ENCODE measurements at places on chromosomes 1 and 21. TPM values are rescaled to one million over a fixed set of nuclear protein-coding genes. Genes with fewer than 3 reads are reported as not detected.

DNA sequence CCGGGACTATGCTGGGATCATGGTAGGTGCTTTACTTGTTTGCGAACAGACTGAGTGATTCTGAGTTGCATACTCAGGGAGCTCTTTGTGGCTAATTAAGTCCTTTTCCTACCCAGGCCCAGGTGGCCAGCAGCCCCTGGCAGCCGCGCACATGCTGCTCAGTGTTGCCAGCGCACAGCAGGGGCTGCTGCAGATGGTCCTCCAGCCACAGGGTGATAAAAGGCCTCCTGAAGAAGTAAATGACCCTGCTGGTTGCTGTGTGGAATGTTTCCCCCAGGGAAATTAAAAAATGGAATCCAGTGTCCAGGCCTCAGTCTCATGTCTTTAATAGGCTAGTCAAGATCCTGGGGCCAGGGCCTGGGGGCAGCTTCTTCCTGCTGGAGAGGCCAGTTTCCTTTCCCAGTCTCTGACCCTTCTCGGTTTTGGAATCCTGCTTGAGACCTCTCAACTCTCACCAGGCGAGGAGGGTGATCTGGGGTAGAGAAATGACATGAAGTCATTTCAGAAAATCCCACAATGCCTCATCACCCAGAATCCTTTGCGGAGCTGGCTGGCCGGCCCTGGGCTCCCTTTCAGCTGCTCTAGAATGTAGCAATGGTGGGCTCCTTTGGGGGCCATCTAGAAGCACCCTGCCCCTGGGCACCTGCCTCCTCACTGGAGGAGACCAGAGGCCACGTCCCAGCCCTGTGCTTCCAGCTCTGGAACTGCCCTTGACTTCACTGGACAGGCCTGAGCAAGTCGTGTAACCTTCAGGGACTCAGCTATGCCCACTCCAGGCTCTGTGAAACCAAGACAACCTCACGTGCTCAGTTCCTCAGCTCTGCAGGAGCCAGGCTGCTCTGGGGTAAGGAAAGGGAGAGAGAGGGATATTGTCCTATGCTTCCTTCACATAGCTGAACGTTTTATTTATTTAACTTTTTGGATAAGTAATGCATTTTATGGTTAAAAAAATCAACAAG lies 131.4 kb downstream of the MRPS6 start:
- H3K27ac ChIP-seq, result no peak overlapping the region
- DNase-seq, result no peak
- no peaks in the 10 kb centered on the region for H3K27me3 ChIP-seq
- no peak overlapping the region for H3K4me3 ChIP-seq

DNA sequence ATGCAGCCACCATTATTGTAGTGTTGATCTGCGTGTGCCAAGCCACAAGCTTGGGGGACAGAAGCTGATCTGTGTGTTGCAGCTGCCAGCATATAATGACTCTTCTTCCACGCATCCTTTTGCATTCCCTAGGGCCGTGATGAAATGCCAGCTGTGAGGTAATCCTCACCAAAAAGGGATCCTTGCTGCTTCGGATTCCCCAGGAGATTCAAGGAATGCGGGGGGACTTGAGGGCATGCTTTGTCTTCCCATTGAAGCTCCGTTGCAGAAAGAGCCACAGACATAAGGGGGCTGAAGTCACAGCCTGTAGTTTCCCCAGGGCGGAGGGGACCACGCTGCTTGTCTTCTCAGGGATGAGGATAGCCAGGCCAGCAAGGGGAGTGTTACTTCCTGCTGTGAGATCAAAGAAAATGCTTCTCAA lies 281.6 kb upstream of the FMN2 start:
- no peaks in the 10 kb centered on the region for H3K27me3 ChIP-seq
- H3K27ac ChIP-seq, result no peak overlapping the region
- no peaks in the 10 kb centered on the region for H3K36me3 ChIP-seq
- H3K4me3 ChIP-seq, result no peak overlapping the region
- peaks cover 24% of the 10 kb centered on the region for H3K4me1 ChIP-seq

DNA sequence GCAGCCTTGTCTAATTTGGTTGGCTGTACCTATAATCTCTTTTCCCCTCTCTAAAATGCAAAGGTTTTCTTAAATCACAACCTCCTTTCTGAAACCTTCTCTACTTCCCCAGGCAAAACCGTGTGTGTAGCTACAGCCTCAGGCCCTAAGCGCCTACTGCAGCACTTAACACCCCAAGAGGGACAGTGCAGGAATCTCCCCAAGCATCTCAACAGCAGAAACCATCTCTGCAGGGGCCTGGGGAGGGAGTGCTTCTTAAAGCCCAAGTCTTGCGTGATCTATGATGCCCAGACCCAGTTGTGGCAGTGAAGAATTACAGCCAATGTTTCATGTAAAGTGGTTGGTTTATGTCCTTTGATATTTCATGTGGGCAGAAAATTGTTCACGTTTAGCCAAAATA lies 159.3 kb downstream of the DSCAM start:
- DNase-seq, result no peak
- H3K4me3 ChIP-seq, result no peak overlapping the region
- no peak overlapping the region for H3K27ac ChIP-seq
- H3K36me3 ChIP-seq, result no peaks in the 10 kb centered on the region

- H3K27me3 ChIP-seq, result no peaks in the 10 kb centered on the region
- peaks cover 6% of the 10 kb centered on the region for H3K4me1 ChIP-seq
- H3K27ac ChIP-seq, result peak overlapping the region; percentile 44
Measured at GRCh38 chr21:29359718-29360117, 61.0 kb downstream of the BACH1 start.

- H3K27me3 ChIP-seq, result no peaks in the 10 kb centered on the region
- H3K36me3 ChIP-seq, result no peaks in the 10 kb centered on the region
- peaks cover 25% of the 10 kb centered on the region for H3K4me1 ChIP-seq
- DNase-seq, result no peak
Measured at GRCh38 chr1:234768171-234768568, 158.2 kb upstream of the IRF2BP2 start.

GRCh38 chr1:107896936-107897335 lies 68.0 kb downstream of the VAV3 start:
- H3K27me3 ChIP-seq, result no peaks in the 10 kb centered on the region
- no peak overlapping the region for H3K4me3 ChIP-seq
- DNase-seq, result no peak
- no peaks in the 10 kb centered on the region for H3K4me1 ChIP-seq
- no peaks in the 10 kb centered on the region for H3K36me3 ChIP-seq

- DNase-seq, result no peak
- H3K36me3 ChIP-seq, result peaks cover 100% of the 10 kb centered on the region
- no peak overlapping the region for H3K4me3 ChIP-seq
- no peaks in the 10 kb centered on the region for H3K27me3 ChIP-seq
- H3K27ac ChIP-seq, result no peak overlapping the region
Measured at GRCh38 chr1:156012051-156012817, 8.5 kb downstream of the SSR2 start.

GRCh38 chr1:153032677-153033308 lies 1.8 kb downstream of the SPRR1B start:
- no peak overlapping the region for H3K4me3 ChIP-seq
- H3K27ac ChIP-seq, result peak overlapping the region; percentile 25
- no peaks in the 10 kb centered on the region for H3K36me3 ChIP-seq
- peaks cover 12% of the 10 kb centered on the region for H3K4me1 ChIP-seq
- no peaks in the 10 kb centered on the region for H3K27me3 ChIP-seq

DNA sequence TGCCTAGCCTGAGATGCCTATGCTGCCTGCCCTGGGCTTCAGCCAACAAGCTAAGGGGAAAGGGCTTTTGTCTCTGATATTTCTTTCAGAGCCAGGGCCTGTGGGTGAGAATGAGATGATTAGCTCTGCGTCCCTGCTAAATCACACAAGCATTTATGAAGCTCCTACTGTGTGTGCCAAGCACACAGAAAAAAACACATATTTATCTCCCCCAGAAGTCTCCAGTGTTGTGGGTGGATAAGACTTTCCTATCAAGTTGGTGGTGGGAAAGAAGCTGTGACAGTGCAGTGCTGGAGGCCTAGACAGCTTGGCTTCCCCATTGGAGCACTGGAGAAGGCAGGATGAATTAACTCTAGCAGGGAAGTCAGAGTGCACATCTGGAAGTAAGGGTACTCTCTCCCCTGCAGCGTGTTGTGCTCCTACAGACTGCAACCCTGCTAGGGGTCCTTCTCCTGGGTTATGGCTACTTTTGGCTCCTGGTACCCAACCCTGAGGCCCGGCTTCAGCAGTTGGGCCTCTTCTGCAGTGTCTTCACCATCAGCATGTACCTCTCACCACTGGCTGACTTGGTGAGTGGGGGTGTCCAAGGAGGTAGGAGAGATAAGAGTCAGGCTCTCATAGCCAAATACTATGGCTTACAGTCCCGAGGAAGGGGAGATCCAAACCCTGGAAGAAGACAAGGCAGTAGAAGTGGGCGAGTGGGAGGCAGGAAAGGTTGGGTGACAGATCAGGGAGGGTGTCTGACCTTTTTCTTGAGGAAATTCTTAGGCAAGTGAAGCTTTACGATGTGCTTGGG lies 1.7 kb downstream of the SLC50A1 start:
- peaks cover 35% of the 10 kb centered on the region for H3K4me1 ChIP-seq
- peak; percentile 5 for DNase-seq
- peak overlapping the region; percentile 80 for H3K4me3 ChIP-seq

FAM72A gene
- 21.8 TPM for total RNA-seq

MROH9 gene
- total RNA-seq, result not detected

MAB21L3 gene
- total RNA-seq, result 2.5 TPM

GPR153 gene
- total RNA-seq, result 4.6 TPM

DNA sequence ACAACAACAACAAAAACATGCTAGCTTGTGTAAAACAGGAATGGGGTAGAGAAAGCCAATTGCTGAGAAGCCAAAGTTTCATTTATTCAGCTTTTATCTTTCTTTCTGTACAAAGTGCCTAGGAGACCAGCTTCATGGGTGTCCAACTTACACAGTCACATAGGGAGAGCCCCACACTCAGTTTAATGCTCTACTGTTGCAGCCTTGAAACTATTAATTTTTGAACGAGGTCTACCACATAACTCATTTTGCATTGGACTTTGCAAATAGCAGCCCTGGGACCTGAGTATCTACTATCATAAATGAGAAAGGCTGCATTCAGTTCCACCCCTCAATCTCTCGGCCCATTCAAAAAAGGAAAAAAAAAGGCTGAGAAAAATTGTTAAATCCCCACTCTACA lies 98.8 kb downstream of the ZNF644 start:
- DNase-seq, result no peak
- H3K27ac ChIP-seq, result no peak overlapping the region
- peaks cover 11% of the 10 kb centered on the region for H3K36me3 ChIP-seq
- no peak overlapping the region for H3K4me3 ChIP-seq
- no peaks in the 10 kb centered on the region for H3K27me3 ChIP-seq
- H3K4me1 ChIP-seq, result peaks cover 24% of the 10 kb centered on the region

DNA sequence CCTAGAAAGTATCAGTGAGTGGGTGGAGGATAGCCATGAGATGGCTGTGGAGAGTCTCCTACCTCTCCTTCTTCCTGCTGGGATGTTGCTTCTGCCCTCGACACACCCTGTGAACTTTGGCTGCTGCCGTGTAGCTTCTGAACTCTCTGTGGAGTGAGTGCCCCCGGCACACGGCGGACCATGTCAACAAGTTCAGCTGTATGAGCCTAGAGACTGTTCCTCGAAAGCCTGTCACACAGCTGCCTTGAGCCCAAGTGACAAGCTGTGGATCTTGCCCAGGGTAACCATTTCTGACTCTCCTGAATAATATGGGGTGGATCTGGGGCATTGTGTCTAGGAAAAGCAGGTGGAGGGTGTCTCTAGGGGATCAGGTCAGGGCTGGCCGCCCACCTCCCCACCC lies 143.2 kb downstream of the NOS1AP start:
- peaks cover 24% of the 10 kb centered on the region for H3K4me1 ChIP-seq
- DNase-seq, result no peak
- no peaks in the 10 kb centered on the region for H3K36me3 ChIP-seq
- H3K4me3 ChIP-seq, result no peak overlapping the region

- H3K4me1 ChIP-seq, result peaks cover 7% of the 10 kb centered on the region
- H3K4me3 ChIP-seq, result no peak overlapping the region
- H3K27me3 ChIP-seq, result no peaks in the 10 kb centered on the region
- no peak for DNase-seq
- H3K36me3 ChIP-seq, result peaks cover 5% of the 10 kb centered on the region
- H3K27ac ChIP-seq, result no peak overlapping the region
Measured at GRCh38 chr1:54816951-54817350, 15.8 kb upstream of the TTC22 start.

DNA sequence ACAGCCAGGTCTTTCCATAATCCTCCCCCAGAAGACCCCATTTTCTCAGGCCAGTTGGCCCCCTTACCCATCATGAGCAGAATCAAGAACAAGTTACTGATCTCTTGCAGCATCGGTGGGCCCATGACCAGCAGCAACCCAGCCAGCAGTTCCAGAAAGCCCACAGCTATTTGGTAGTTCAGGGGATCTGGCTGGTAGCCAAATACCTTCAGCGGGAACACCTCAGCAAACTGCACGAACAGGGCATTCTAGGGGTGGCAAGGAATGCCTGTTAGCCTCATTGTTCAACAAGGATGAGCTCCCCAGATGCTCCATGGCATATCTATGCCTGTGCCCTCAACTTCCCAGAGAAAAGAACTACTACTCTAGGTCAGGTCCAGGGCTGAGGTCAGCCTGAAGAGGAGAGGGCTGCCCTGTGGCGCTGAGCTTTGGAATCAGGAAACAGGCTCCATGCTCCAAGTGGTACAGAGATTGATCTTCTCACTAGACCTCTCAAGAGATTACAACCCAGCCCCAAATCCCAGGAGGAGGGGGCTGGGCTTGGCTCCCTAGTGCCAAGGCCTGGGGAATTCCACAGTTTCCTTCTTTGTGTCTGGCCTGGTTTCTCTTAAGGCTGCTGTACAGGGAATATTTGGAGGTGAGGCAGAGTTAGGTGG lies 1.3 kb downstream of the TMEM35B start:
- peaks cover 11% of the 10 kb centered on the region for H3K4me1 ChIP-seq
- H3K36me3 ChIP-seq, result peaks cover 26% of the 10 kb centered on the region
- peak overlapping the region; percentile 90 for H3K4me3 ChIP-seq
- H3K27me3 ChIP-seq, result no peaks in the 10 kb centered on the region
- H3K27ac ChIP-seq, result peak overlapping the region; percentile 73

- H3K4me3 ChIP-seq, result no peak overlapping the region
- no peaks in the 10 kb centered on the region for H3K27me3 ChIP-seq
- no peak overlapping the region for H3K27ac ChIP-seq
Measured at GRCh38 chr1:25532970-25533369, 10.4 kb upstream of the LDLRAP1 start.

CACNA1S gene
- total RNA-seq, result not detected

GBP6 gene
- total RNA-seq, result not detected

MAPKAPK2 gene
- 178 TPM for total RNA-seq

BGLAP gene
- 2.6 TPM for total RNA-seq

GRCh38 chr1:245409341-245410195 lies 254.8 kb downstream of the KIF26B start:
- no peaks in the 10 kb centered on the region for H3K4me1 ChIP-seq
- peaks cover 11% of the 10 kb centered on the region for H3K27me3 ChIP-seq
- H3K36me3 ChIP-seq, result no peaks in the 10 kb centered on the region
- no peak overlapping the region for H3K4me3 ChIP-seq

NEGR1 gene
- 4.1 TPM for total RNA-seq

- DNase-seq, result peak; percentile 53
- no peak overlapping the region for H3K27ac ChIP-seq
- no peak overlapping the region for H3K4me3 ChIP-seq
- no peaks in the 10 kb centered on the region for H3K36me3 ChIP-seq
- H3K4me1 ChIP-seq, result peaks cover 9% of the 10 kb centered on the region
Measured at GRCh38 chr1:38586993-38587646, 272.5 kb downstream of the RRAGC start.

GRCh38 chr1:66938613-66939012 lies 13.8 kb downstream of the MIER1 start:
- H3K4me1 ChIP-seq, result peaks cover 38% of the 10 kb centered on the region
- H3K36me3 ChIP-seq, result peaks cover 41% of the 10 kb centered on the region
- H3K4me3 ChIP-seq, result no peak overlapping the region
- H3K27me3 ChIP-seq, result no peaks in the 10 kb centered on the region

Data from MCF 10A (cell line).